ENCODE measurements at places on chromosomes 2 and 18.

DNA sequence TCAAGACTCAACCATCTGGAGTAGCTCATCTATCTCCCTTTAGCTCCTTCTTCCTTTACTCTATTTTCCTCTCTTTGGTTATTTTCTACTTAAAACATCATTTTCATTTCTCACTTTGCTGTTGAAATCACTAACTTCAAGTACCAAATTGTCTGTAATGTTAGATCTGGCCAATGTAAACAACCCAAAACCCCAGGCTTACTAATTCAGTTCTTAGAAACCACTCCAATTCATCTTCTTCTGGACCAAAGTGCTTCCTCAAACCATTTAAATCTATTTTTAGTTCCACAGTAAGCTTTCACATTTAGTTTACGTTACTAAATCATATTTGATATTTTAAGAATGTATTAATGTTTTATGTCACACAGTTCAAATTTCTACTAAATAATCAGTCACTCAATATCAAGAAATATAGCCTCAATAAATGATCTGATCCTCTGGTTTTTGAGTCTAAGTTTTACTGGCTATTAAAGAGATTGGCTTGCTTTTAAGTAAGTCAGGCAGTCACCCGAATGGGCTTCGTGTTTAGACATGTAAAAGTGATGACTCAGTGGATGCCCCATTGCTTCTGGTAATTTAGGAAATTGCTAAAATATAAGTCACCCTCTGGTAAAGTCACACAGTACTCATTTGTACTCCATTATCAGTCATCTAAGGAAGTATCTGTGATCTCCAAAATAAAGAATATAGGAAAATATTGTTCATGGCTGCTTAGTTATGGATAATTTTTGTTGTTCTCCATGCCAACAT is 527.2 kb upstream of the SOX11 start:
- no peak for DNase-seq

DNA sequence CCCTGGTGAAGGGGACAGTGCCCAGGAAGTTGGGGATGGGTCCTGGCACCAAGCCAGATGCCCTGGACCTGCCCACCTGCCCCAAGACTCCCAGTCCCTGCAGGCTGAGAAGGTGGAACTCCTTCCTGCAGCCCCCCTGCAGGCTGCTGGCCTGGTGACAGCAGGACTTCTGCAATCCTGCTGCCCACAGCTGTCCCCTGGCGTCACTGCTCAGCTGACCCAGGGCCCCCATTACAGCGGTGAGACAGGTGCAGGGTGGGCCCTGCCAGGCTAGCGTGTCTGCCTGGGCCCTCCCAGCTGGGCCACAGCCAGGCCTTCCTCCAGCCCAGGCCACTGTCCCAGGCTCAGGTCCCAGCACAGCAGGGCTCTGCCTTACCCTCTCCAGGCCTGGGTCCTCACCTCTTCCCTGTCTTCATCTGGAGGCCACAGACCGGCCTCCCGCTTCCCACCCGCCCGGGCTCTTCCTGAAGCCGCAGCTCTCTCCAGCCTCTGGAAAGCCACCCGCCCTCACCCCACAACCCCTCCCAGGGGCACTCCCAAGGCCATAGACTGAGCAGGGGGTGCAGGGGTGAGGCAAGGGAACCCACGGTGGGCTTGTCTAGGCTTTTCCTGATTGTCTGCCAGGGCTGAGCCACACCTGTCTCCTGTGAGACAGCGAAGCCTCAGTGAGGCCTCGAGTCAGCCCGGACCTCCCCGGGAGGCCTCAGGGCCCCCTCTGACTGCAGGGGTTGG is 8.8 kb upstream of the ERFE start:
- DNase-seq = no peak

DNA sequence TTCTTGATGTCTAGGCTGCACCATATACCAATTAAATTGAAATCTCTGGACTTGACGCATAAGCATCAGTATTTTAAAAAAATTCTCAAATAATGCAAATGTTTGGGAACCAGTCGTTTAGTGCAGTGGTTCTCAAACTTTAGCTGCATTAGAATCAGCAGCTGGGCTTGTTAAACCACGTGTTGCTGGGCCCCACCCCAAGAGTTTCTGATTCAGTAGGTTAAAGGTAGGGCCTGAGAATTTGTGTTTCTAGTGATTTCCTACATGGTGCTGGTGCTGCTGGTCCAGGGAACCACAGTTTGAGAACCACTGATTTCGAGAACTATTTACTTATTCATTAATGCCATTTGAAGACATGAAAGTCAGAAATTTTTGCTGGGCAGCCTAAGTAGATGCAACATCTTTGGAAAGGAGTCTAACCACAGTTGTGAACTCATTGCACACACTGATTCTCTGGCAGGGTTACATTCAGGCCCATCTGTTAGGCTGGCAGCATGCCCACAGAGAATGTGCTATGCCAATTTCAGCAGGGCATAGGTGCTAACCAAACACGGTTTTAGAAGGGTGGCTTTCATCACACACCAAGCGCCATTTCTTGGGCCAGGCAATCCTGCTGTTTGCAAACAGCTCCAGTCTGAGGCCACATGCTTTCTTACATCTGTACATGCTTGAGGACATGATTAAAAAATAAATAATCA is 26.4 kb upstream of the ATP5MC3 start:
- DNase-seq = no peak

DNA sequence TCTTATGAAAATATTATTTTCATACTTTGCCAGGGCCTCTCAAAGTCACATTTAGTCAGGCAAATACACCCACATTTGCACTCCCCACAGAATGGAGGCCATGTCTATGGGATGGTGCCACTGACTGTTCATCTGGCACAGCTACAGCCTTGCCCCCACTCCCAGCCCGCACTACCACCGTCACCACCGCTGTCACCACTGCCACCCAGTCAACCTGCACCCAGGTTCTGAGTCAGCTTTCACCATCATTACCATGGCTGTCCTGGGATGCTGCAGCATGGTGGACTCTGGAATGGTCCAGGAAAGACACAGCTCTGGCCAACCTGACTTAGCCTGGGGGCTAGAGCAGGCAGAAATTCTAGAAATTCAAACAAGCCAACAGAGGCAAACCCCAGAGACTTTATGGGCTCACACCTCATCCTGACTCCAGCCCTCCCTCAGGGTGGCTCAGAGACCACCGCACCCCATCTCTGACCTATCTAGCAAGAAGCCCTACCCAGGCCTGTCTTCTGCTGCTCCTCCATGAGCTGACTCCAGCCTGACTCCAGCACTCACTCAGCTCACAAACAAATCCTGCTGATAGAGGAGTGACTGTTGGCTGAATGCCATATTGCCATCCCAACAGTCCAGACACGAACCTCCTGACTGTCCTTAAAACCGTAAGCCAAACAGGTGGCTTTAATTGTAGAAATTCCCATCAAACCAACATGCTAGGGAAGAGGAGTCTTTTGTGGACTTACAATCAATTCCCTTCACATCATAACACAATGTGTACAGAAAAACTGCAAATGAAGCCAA is 28.0 kb downstream of the DNER start:
- DNase-seq = no peak

- DNase-seq = no peak
Observed at GRCh38 chr2:120344214-120344975, 1.5 kb upstream of the INHBB start.

GRCh38 chr2:152173831-152174230 is 1.7 kb downstream of the STAM2 start:
- no peak for DNase-seq

DNA sequence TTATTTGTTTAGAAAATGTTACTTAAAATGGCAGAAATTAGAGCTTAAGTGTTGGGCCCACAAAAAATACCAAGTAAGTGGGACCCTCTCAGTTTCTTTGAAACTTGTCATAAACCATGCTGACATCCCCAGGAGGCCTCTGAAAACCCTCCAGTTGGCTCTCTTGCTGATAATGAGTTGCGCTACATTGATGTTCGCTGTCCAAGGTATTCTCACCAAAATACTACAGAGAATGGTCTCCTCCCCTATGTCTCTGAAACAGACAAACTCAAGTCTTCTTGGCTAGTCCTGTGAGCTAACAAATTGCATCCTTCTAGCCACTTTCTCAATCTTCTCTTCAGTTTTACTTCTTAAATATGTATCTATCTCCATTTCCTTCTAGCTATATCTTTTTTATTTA is 669.4 kb downstream of the IRS1 start:
- DNase-seq = no peak

DNA sequence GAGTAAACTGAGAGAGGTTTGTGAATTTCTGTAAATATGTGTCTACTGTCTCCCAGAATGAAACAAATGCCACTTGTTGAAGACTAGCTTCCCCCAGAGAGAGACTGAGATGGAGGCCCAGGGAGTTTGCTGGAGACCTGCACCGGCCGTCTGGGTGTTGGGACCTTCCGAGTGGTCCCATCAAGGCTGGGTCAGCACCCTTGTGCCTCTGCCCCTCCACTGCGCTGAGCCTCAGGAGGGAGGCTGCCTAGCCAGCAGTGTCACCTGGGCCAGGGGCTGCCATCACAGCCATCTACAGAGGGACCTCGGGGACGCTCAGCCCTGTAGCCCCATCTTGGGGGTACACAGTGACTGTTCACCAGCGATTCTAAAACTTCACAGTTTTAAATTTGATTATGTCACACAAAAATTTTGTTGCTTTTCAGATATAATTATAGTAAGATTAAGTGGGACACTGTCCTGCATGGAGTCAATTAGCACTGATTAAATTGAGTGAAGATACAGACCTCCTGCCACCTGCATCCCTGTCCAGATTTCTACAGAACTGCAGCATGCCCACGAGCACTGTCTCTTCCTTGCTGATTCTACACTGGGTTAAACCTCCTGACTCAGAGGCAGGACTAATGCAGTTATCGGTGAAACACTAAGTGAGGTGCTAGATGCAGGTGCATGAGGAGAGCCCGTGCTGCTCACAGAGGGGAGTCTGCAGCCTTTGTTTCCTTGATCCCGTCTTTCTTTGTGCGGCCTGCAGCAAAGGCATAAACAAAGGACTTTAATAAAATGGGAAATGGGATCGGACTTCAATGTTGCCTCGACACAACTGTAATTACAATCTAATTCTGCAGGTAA is 50.5 kb downstream of the TMEM18 start:
- no peak for DNase-seq

DNA sequence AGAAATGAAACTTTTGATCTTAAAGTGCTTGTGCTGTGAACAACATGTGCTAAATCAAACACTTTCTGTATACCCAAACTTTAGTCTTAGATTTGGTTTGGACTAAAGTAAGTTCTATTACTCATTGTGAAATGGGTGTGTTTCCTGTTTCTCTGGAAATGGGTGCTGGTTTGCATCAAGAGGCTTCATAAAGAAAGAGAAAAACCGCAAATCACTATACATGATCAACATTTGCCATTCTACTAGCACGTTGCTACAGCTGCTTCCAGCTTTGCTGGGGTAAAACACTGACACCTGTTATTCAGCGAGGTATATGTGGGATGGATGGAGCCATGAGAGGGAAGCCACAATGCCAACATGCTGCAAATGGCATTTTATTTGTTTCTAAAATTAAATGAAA is 547.0 kb upstream of the ACVR2A start:
- DNase-seq = peak; percentile 16

- DNase-seq = no peak
Observed at GRCh38 chr2:65267008-65267407, 39.4 kb downstream of the ACTR2 start.

- DNase-seq = no peak
Observed at GRCh38 chr2:127330753-127331152, 36.8 kb upstream of the ERCC3 start.

DNA sequence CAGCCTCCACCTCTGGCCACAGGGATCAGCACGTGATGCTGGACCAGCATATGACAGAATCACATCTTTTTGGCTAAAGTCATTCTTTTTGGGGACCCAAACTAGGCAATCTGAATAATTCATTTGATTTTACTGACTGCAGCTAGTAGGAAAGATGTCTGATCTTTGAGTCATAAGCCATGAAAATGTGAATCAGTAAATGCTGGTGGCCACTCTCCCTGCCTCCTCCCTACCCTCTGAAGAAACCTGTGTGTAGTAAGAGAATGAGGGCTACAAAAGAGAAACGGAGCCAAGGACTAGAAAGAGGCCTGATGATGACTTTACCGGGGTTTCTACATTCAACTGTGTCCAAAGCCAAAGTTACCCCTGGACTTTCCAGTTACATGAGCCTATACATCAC is 10.1 kb upstream of the LRPPRC start:
- no peak for DNase-seq

- DNase-seq = no peak
Observed at GRCh38 chr2:40625849-40626248, 174.0 kb upstream of the SLC8A1 start.

DNA sequence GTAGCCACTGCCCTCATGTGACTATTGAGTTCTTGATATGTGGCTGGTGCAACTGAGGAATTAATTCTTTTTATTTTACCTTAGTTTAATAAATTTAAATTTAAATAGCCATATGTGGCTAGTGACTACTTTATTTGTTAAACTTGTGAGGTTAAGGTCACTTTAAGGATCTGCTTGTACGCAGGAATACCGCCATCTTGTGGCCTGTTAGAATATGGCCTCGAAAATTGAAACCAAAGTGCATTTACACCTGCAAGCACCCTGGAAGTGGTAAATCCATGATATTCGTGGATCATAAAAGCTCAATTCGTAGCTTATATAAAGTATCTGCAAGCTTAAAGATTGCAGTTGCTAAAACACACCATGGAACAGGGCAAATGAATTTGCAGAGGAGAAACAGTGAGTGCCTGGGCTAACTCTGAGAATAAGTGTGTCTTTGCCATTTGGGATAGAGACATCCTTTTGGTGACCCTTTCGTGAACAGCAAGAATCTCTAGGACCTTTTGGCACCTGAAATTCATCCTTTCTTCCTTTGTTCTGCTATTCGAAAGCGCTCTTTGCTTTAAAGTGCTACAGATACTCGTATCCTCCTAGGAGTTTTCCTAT is 59.9 kb upstream of the REG3A start:
- peak; percentile 9 for DNase-seq

GRCh38 chr2:224903621-224904020 is 138.6 kb downstream of the DOCK10 start:
- DNase-seq = no peak

DNA sequence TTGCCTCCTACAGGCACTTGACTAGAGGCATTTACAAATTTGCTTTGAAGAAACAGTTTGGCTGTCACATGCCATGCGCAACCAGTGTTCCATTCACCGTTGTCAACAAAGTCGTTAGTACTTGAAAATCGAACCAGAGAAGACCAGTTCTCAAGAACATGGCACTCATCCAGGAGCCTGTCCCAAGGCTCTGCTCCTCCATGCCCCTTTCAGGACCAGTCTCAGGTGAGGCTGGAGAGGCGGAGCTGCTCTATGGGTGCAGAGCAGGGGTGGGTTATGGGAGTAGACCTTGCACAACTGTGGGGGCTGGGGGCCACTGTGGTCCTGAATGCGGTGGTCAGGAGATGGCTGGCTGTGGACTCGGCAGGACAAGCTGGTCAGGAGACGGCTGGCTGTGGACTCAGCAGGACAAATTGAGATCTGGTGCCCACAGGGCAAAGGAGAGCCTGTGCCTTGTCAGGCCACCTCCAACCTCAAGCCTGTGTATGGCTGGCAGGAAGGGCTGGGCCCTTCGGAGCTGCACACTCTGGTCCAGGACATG is 12.3 kb upstream of the ATP9B start:
- DNase-seq = no peak

GRCh38 chr2:108632332-108633160 is 86.7 kb upstream of the RANBP2 start:
- DNase-seq = no peak

- no peak for DNase-seq
Observed at GRCh38 chr2:69490486-69490885, 53.3 kb upstream of the NFU1 start.

GRCh38 chr2:38602136-38602731 is 494 bp downstream of the HNRNPLL start:
- DNase-seq = no peak
